Vagina (tissue), 2 donors: ENCODE measurements at places on chromosomes 4 and X.

DNA sequence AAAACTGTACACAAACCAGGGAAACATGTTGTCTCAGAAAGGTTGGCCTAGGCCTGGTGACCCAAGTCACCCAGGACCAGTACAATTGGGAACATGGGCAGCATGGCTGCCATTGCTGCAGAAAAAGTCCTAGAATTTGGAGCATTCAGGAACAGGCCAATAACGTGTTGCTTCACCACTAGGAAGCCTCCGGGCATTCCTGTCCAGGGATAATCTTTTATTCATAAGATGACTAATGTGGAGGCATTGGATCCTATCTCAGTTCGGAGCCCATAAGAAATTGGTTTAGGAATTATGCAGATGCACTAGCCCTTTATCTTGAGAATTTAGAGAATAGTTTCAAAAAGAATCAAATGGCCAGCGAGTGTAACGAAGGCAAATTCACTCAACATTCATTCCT lies 242.8 kb upstream of the NDST4 start:
- no peak for DNase-seq
- H3K4me1 ChIP-seq = no peaks in the 10 kb centered on the region
- no peaks in the 10 kb centered on the region for H3K27me3 ChIP-seq

GRCh38 chrX:17052210-17052609 lies 105.8 kb downstream of the REPS2 start:
- H3K27me3 ChIP-seq = no peaks in the 10 kb centered on the region
- no peaks in the 10 kb centered on the region for H3K4me1 ChIP-seq
- no peak overlapping the region for H3K27ac ChIP-seq
- H3K4me3 ChIP-seq = no peak overlapping the region

DNA sequence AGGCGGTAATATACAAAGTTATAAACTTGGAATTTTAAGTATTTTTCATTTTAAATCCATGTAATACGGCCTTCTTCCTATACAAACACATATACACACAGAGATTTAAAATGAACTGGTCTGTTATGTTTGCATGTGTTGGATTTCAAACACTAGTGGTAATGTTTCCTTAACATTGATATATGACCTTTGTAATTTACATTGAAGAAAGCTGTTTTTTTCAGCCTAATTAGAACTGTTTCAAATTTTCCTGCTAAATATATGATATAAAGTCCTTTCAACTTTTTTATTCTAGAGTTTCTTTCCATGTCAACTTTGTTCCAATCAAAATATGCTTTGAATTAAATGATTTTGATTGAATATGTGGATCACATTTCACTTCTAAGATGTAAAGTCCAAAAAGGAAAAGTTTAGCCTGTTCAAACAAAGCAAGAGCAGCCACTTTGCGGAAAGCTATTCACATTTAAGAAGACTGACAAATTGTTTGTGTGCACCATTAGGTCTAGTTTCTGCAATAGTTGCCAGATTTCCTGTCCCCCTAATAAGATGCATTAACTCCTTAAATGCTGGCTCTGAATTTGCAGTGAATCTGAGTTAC lies 226.0 kb upstream of the MAB21L2 start:
- no peaks in the 10 kb centered on the region for H3K36me3 ChIP-seq
- no peak for DNase-seq
- H3K27me3 ChIP-seq = no peaks in the 10 kb centered on the region
- no peaks in the 10 kb centered on the region for H3K4me1 ChIP-seq
- no peak overlapping the region for H3K4me3 ChIP-seq

GRCh38 chr4:112069110-112069509 lies 76.1 kb upstream of the FAM241A start:
- no peak for DNase-seq
- no peak overlapping the region for H3K4me3 ChIP-seq
- no peak overlapping the region for H3K27ac ChIP-seq
- no peaks in the 10 kb centered on the region for H3K27me3 ChIP-seq
- no peaks in the 10 kb centered on the region for H3K36me3 ChIP-seq

GRCh38 chr4:169175476-169175875 lies 95.3 kb downstream of the SH3RF1 start:
- H3K36me3 ChIP-seq = no peaks in the 10 kb centered on the region
- H3K4me1 ChIP-seq = peaks cover 8% of the 10 kb centered on the region
- H3K4me3 ChIP-seq = no peak overlapping the region
- no peak for DNase-seq
- no peak overlapping the region for H3K27ac ChIP-seq

- H3K36me3 ChIP-seq = no peaks in the 10 kb centered on the region
- no peak for DNase-seq
- H3K27ac ChIP-seq = no peak overlapping the region
- H3K4me1 ChIP-seq = no peaks in the 10 kb centered on the region
These were observed 748.6 kb downstream of the STPG2 start for GRCh38 chr4:97394653-97395052.

DNA sequence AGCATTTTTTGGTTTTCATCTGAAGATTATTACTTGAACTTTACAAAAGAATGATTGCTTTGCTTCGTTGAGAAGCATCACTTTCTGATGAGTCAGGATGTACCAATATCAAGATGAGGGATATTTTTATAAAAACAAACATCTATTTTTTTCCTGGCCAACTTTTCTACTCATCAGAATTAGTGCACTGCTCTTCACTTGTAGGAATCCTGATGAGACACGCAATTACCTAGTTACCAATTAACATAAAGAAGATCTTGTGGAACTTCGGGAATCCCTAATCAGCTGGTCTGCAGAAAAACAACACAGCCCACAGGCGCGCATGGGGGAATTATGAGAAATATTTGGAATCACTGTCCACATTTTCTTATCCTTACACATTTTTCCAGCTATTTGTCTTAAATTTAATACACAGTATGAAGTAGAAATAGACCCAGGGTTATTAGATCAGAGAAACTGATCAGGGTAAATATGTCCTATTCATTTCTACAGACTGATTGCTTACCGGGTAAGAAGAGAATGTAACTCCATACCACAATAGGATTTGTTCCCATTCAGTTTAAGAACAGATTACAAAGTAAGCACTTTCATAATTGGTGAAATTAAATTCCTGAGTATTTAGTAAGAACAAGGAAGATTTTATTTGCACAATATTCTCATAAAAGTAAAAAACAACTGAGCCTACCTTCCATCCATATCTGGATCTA lies 50.9 kb downstream of the MFAP3L start:
- no peaks in the 10 kb centered on the region for H3K4me1 ChIP-seq
- H3K27ac ChIP-seq = no peak overlapping the region
- H3K27me3 ChIP-seq = no peaks in the 10 kb centered on the region
- no peak overlapping the region for H3K4me3 ChIP-seq

DNA sequence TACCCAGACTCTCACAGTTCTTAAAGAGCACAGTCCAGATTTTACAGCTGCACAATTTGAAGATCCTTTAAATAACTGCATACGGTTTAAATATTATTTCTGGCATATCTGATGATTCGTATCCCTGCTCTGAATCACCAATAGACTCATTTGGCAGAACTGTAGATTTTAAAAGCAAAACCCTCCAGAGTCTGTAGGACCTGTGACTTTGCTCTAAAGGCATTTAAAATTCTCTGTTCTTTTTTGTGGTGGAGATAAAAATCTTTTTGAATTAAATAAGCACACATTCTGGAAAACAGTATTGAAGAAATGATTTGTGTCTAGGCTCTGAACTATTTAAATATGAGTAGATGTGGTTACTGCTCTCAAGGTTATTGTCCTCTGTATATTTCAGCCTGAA lies 246.2 kb upstream of the PITX2 start:
- H3K4me1 ChIP-seq = no peaks in the 10 kb centered on the region
- H3K27ac ChIP-seq = no peak overlapping the region
- no peaks in the 10 kb centered on the region for H3K36me3 ChIP-seq
- DNase-seq = no peak
- H3K27me3 ChIP-seq = no peaks in the 10 kb centered on the region

DNA sequence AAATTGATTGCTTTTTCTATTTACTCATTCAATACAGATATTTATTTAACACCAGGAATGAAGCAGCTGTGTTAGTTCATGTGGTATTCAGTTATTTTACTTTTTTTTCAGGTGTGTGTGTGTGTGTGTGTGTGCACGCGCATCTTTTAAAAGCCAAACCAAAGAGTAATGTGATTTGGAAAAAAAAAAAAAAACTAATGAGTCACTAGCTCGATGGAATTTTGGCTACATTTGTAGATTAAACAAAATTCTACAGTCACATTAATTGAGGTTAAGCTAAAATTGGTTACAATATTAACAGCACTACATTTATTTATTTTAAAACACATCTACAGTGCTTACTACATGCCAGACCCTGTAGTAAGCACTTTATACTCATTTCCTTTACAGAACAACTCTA lies 66.8 kb downstream of the HHIP start:
- H3K27me3 ChIP-seq = no peaks in the 10 kb centered on the region
- no peaks in the 10 kb centered on the region for H3K36me3 ChIP-seq
- no peak for DNase-seq

DNA sequence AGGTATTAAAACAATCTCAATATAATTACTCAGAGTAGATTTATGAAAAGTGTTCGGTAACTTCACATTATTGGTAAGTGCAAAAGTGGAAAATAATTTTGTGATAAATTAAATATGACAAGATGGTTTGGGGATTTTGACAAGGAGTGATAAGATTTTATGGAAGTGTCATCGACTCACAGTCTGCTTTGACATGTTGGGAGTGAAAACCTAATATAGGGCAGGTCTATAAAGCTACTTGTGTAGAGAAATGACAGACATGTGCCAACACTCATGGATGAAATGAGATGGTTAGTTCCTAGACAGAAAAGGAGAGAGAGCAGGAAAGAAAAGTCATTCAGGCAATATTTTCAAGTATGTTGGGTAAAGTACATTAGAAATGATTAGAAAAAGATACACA lies 456.8 kb downstream of the TRAM1L1 start:
- no peaks in the 10 kb centered on the region for H3K36me3 ChIP-seq
- DNase-seq = no peak
- H3K27me3 ChIP-seq = no peaks in the 10 kb centered on the region
- H3K27ac ChIP-seq = no peak overlapping the region

DNA sequence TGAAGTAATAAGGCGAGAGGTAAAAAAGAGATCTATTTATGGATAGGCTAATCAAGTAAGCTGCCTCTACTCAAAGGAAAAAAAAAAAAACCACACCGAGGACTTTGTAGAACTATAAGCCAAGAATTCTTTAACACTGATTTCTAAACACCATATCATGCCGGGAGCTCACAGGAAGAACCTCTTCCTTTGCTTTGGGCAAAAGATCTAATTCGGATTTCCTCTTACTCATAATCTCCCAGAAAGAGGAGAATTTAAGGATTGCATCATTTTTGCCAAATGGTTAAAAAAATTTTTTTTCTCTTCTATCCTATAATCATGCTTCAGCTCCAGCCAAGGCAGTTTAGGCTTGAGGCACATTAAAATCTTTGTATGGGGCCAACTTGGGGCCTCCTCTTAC lies 95.5 kb downstream of the ZNF827 start:
- no peak overlapping the region for H3K27ac ChIP-seq
- no peak overlapping the region for H3K4me3 ChIP-seq
- no peaks in the 10 kb centered on the region for H3K4me1 ChIP-seq
- DNase-seq = no peak
- H3K36me3 ChIP-seq = no peaks in the 10 kb centered on the region

- H3K27ac ChIP-seq = no peak overlapping the region
- H3K4me3 ChIP-seq = no peak overlapping the region
- H3K36me3 ChIP-seq = no peaks in the 10 kb centered on the region
- H3K27me3 ChIP-seq = no peaks in the 10 kb centered on the region
- H3K4me1 ChIP-seq = no peaks in the 10 kb centered on the region
These were observed 41.2 kb upstream of the PDGFC start for GRCh38 chr4:157012781-157013180.

DNA sequence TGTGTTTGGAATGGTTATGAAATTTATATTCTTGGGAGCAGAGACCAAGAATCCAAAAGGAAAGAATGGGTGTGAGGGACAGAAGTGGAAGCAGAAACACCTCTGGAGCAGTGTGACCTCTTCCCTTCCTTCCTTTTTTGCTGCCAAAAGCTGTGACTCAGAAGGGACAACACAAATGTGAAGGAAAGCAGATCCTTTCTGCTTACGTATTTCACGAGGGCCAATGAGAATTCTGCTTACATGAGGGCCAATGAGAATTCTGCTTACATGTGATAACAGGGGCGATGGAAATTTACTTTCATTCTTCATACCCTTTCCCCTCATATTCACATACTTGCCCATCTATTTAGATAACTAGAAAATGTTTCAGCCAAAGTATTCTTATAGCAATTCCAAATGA lies 404.6 kb downstream of the PRDM5 start:
- no peaks in the 10 kb centered on the region for H3K36me3 ChIP-seq
- no peaks in the 10 kb centered on the region for H3K27me3 ChIP-seq
- no peaks in the 10 kb centered on the region for H3K4me1 ChIP-seq
- no peak for DNase-seq
- H3K27ac ChIP-seq = peak overlapping the region; percentile 53

DNA sequence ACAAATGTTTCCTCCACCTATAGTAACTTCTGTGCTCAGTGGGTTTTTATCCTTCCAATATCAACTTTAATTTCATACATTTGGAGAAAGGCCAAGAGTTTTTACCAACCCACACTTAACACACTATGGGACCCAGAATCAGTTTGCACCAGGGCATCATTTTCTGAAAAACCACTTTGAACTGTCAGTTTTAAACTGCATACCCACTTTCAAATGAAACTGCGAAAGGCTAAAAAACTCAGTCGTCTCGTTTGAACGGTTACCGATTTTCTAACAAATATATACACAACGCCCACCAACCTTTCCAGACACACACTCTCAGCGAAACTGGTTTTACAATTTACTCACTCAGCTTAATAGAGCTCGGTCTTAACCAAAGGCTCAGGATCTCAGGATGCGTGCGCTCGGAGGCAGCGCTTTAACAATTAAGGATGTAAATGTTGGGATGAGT lies 376 bp downstream of the ABCG2 start:
- no peaks in the 10 kb centered on the region for H3K27me3 ChIP-seq
- H3K4me3 ChIP-seq = peak overlapping the region; percentile 55
- no peaks in the 10 kb centered on the region for H3K36me3 ChIP-seq
- H3K4me1 ChIP-seq = peaks cover 17% of the 10 kb centered on the region
- H3K27ac ChIP-seq = peak overlapping the region; percentile 37
- no peak for DNase-seq

- H3K27me3 ChIP-seq = no peaks in the 10 kb centered on the region
- H3K4me3 ChIP-seq = no peak overlapping the region
- no peaks in the 10 kb centered on the region for H3K36me3 ChIP-seq
These were observed 67.6 kb upstream of the TLL1 start for GRCh38 chr4:165805406-165805805.

GRCh38 chrX:66815227-66815626 lies 176.3 kb upstream of the EDA2R start:
- H3K36me3 ChIP-seq = no peaks in the 10 kb centered on the region
- H3K4me3 ChIP-seq = no peak overlapping the region
- H3K27me3 ChIP-seq = no peaks in the 10 kb centered on the region
- H3K4me1 ChIP-seq = no peaks in the 10 kb centered on the region
- no peak for DNase-seq

GRCh38 chr4:180134091-180134866 lies 2108.9 kb upstream of the TENM3 start:
- no peak overlapping the region for H3K27ac ChIP-seq
- no peaks in the 10 kb centered on the region for H3K4me1 ChIP-seq
- DNase-seq = no peak
- H3K36me3 ChIP-seq = no peaks in the 10 kb centered on the region
- H3K4me3 ChIP-seq = no peak overlapping the region

DNA sequence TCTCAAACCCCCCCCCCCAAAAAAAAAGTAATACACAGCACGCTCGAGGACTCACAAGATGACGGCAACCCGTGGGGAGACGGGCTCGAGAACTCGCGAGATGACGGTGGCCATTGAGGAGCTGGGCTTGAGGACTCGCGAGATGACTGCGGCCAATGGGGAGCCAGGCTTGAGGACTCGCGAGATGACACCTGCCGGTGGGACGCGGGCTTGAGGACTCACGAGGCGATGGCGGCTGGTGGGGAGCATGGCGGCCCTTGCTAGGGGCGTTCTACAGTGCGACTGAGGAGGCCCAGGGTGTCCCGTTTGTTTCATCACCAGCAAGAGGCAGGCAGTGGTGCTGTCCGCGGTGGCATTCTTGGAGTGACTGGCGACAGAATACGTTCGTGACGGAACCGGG lies 172.4 kb upstream of the MAGEB16 start:
- no peaks in the 10 kb centered on the region for H3K36me3 ChIP-seq
- H3K4me3 ChIP-seq = no peak overlapping the region
- no peaks in the 10 kb centered on the region for H3K4me1 ChIP-seq
- no peak for DNase-seq
